ENCODE measurements at places on chromosomes 3 and 15.

GRCh38 chr15:95687686-95688085 lies 642.8 kb upstream of the NR2F2 start:
- DNase-seq: no peak

DNA sequence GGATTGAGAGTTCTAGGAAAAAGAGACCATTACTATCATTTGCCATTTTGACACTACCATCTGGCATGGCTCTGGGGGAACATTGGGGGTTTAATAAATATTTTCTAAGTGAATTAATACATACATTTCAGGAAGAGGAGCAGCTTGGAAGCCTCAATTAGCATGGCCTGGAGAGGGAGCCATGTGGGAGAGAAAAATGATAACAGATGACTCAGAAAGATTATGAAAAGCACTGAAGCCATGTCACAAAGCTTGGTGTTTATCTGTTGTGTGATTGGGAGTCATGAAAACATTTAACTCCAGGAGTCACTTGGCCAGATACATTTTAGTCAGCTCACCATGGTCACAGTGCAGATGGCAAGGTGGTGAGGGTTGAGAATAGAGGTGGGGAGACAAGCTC lies 121.0 kb downstream of the SSR3 start:
- no peak for DNase-seq

- DNase-seq: no peak
These were observed 279.0 kb upstream of the EPHA3 start for GRCh38 chr3:88828466-88828865.

DNA sequence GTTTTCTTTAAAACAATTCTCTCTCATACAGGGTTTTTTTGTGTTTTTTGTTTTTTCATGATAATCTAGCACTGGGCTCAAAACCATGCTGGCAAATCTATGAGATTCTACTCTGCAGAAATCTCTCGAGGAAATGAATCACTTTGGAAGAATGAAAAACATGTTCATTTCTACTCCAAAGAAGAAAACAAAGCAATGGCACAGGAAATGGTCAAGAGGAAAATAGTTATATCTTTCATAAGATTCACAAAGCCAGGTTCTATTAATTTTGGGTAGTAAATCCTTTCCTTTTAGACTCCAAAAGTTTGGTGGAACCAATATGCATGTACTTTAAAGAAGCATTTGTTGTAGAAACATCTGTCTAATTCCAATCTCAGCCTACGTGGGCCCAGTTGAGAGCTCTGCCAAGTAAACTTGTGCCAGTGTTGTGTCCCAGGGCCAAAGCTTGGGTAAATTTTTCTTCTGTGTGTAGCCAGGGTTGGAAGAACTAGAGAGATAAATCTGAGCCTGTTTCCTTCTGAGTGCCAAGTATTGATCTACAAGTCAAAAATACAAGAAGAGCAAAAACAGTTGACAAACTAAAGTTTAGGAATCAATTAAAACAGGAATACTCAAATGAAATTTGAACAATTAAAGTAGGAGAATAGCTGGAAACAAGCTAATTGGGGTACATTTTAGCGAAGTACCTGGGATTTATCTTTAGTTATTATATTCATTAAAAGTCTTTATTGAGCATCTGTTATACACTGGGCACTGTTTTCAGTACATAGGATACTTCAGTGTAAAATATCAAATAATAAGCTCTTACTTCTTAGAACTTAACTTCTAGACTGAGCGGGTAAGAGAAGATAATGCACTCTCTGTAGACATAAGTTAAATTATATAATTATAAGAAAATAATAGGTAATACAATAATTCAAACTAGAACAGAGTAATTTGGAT lies 657.5 kb upstream of the NECTIN3 start:
- no peak for DNase-seq

GRCh38 chr3:14464521-14464920 lies 62.1 kb downstream of the SLC6A6 start:
- no peak for DNase-seq

GRCh38 chr3:34301313-34301712 lies 502.9 kb downstream of the PDCD6IP start:
- no peak for DNase-seq

- DNase-seq: no peak
These were observed 26.9 kb upstream of the ADCY5 start for GRCh38 chr3:123475786-123476185.

GRCh38 chr3:140834266-140835037 lies 107.2 kb upstream of the SLC25A36 start:
- DNase-seq: no peak

DNA sequence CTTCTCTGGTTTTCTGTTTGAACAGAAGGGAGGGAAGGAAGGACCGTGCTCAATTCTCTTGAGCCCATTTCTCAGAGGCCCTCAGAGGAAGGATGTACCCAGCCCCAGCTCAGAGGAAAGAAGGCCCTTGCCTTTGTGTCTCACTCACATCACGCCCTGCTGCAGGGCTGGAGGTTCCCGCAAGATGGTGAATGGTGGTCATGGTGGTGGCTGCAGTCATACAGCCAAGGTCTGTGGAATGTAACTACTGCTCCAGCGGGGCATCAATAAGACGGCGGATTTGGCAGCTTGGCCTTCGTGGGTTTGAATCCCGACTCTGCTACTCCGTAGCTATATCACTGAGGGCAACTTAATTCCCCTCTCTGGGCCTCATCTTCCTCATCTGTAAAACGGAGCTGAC lies 62.9 kb downstream of the SLC6A1 start:
- no peak for DNase-seq

- DNase-seq: no peak
These were observed 125.9 kb downstream of the ATP10A start for GRCh38 chr15:25737218-25737643.

GRCh38 chr15:72092006-72092405 lies 25.9 kb downstream of the MYO9A start:
- no peak for DNase-seq

DNA sequence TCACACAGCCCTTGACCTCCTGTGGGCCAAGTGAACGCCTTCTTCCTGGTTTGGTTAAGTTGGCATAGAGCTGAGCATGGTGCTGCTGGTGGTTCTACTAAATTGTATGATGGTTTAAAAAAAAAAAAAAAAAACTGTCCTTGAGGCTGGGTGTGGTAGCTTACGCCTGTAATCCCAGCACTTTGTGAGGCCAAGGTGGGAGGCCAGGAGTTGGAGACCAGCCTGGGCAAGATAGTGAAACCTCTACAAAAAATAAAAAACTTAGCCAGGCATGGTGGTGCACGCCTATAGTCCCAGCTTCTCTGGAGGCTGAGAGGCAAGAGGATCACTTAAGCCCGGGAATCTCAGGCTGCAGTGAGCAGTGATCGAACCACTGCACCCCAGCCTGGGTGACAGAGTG lies 58.9 kb upstream of the FLNB start:
- no peak for DNase-seq

- no peak for DNase-seq
These were observed 142.5 kb upstream of the UBE2E1 start for GRCh38 chr3:23663246-23663645.

DNA sequence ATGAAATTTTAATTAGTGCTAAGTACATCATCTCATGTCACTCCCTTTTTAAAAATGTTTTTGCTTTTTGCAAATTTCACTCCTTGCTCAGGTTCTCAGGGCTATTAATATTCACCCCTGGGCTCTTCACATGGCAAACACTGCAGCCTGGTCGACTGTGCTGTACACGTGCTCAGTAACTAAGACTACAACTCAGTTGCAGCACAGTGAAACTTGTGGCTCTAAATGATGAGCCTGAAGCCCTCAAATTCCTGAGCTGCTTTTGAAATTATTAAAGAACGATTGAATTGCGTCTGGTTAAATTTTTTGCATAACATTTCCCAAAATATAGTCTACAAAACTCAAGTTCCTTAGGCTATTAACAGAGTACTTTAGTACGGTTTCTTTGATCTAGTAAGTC lies 159.3 kb upstream of the C2CD4B start:
- no peak for DNase-seq

GRCh38 chr3:55692295-55692956 lies 205.3 kb upstream of the WNT5A start:
- no peak for DNase-seq

GRCh38 chr3:42831321-42831713 lies 22.1 kb downstream of the ACKR2 start:
- DNase-seq: no peak

DNA sequence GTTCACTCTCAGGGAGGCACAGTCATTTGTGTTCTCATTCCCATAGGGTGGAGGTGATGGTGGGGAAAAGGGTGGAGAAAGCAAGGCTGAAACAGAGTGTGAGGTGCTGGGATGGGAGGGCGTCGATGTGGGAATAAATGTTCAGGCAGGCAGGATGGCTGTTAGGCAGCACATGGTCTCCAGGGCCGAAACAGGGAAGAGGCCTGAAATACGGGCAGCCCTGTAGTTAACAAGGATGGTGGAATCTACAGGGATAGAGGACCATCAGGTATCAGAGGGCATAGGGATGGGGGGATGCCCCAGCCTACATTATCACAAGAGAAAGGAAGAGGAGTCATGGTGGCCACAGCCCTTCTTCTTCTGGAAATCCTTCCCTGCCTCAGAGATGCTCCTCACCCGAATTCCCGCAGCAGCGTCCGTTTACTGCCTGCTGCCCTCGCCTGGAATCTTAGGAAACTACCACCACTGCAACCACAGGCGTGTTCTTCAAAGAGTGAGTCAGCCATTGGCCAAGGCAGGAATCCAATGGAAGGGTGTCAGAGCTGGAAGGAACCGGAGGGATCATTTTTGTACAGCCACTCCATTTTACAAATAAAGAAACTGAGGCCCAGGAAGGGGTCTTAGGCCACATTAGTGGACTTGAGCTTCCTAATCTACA lies 49.7 kb upstream of the POMGNT2 start:
- no peak for DNase-seq

- DNase-seq: no peak
These were observed 73.5 kb upstream of the ABI3BP start for GRCh38 chr3:101066711-101067129.

GRCh38 chr15:99929266-99929665 lies 196.0 kb upstream of the LYSMD4 start:
- DNase-seq: no peak

- DNase-seq: no peak
These were observed 22.3 kb downstream of the CFAP92 start for GRCh38 chr3:128971421-128972100.

DNA sequence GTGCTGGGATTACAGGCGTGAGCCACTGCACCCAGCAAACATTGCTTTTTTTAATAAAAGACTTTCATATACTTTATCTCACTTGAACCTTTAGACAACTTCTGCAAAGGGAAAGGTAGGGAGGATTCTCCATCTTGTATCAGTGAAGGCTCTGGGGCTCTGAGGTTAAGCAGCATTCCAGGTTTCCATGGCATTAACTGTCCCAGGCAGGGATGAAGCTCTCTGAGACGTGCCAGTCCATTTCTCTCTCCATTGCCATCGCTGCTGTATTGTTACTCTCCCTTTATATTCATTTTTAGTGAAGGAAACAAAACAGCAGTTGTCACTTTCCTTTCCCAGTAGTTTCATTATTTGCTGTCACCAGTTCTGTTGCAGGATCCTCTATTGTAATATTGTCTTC lies 342.4 kb downstream of the LPP start:
- DNase-seq: no peak

GRCh38 chr3:30349507-30349906 lies 256.9 kb upstream of the TGFBR2 start:
- no peak for DNase-seq
